ENCODE measurements at places on chromosomes 16 and 17.
A peak's percentile ranks its signal among the peaks of the same experiment; 100 is the strongest.

GRCh38 chr17:64418506-64419339 is 28.1 kb upstream of the PECAM1 start:
- peak; percentile 33 for DNase-seq

DNA sequence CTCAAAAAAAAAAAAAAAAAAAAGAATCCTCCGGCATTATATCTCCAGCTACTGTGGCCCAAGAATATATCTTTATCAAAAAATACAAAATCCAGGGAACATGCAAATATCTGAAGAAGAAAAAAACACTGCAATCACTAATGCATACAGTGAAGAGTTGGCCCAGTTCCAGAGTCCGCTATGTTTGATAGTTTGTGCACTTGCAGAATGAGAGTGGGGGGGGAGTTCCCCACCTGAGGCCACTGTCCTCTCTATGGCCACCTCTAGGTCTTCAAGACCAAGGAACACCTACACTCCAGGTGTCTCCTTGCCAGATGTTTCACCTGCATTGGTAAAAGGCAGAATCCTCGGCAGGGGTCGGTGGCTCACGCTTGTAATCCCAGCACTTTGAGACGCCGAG is 4.0 kb downstream of the ZNF785 start:
- no peak for DNase-seq

DNA sequence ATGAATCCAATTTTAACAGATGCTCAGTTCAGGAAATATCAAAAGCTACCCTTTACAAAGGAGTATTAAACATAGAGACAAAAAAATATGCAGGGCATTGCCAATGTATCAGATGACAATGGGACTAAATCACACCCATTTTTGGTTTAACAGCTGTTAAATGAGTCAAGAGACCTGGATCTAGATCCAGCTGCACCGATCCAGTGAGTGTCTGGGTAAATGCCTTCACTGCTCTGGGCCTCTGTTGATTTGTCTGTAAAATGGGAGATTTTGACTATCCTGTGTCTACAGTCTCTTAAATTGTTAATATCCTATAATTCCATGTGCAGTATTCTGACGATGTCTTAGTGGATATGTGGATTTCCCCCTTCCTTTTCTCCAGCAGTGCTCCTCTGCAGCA is 16.4 kb downstream of the KRT23 start:
- no peak for DNase-seq

- DNase-seq: peak; percentile 38
Measured at GRCh38 chr17:7992516-7992915, 9.9 kb upstream of the GUCY2D start.

DNA sequence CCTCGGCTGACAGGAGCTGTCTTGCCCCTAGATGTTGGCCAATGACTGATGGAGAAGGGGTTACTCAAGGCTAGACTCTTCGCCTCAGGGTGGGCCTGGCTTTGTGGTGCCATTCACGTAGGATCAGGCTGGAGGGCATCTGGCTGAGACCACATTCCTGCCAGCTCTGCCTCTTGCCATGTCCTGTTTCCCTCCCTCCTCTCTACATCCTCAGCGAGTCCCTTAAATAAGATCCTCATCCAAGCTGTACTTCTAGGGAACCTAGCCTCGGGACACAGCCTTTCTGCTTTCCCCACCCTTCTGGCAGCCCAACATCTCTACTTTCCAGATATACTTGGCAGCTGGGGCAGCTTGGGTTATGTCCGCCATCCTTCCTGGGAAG is 27.9 kb upstream of the EFCAB13 start:
- no peak for DNase-seq

Measured in brain microvascular endothelial cell (primary cell).